ENCODE measurements at places on chromosomes 7 and 10.

DNA sequence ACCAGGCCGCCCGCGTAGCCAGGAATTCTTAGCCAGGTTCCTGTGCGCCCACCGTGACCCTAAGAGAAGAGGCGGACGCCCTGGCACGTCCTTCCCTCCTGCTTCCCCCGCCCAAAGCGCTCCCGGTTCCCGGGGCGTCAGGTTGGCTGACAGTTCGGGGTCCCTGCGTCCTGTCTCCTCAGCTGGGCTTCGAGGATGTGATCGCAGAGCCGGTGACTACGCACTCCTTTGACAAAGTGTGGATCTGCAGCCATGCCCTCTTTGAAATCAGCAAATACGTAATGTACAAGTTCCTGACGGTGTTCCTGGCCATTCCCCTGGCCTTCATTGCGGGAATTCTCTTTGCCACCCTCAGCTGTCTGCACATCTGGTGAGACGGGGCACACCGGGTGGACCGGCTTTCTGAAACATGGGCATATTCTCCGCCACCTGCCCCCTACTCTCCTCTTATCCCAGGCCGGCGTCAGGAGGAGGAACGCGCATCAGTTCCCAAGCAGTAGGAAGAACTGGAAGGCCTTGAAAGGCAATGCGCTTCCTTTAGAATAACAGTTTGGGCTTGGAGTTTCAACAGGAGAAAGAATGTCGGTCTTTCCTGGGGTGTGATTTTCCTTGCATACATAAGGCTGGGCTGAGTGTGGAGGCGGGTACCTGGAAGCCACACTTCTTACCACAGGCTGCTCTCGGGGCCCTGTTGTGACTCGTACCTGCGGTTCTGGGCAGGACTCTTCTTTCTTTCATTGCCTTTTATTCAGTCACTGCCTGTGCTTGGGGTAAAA is 728 bp downstream of the CAV2 start:
- DNase-seq, result no peak

DNA sequence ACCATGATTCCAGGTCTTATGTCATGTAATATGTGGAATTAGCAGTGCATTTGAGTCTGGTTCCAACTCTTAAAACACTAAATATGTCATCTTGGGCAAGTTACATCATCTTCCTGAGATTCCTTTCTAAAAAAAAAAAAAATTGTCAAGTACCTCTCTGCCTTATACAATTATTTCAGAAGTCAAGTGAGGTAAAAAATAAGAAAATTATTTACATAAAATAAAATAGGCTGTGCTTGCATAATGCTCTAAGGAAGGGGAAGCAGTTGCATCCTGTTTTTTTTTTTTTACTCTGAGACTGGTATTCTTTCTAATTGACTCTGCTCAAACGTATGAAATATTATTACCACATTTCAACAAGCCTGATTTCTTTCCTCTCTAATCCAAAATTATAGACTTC is 55.1 kb upstream of the SEMA3A start:
- DNase-seq, result peak; percentile 23

DNA sequence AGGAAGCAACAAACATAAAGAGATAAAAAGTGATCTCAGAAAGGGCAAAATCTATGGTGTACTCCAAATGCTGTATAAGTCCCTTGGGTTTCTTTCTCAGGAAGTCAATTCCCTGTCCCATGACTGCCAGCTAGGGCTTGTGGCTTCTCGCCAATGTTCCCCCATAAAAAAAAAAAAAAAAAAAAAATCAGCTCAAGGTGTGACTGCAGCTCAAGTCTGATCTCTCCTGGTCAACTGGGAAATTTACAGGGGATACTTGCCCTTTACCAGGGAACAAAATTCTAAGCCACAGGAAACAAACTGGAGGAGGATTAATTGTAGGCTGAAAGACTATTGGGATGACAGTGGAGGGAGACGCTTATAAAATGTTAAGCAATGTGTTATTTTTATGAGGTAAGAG is 76.0 kb downstream of the PCGF5 start:
- no peak for DNase-seq

DNA sequence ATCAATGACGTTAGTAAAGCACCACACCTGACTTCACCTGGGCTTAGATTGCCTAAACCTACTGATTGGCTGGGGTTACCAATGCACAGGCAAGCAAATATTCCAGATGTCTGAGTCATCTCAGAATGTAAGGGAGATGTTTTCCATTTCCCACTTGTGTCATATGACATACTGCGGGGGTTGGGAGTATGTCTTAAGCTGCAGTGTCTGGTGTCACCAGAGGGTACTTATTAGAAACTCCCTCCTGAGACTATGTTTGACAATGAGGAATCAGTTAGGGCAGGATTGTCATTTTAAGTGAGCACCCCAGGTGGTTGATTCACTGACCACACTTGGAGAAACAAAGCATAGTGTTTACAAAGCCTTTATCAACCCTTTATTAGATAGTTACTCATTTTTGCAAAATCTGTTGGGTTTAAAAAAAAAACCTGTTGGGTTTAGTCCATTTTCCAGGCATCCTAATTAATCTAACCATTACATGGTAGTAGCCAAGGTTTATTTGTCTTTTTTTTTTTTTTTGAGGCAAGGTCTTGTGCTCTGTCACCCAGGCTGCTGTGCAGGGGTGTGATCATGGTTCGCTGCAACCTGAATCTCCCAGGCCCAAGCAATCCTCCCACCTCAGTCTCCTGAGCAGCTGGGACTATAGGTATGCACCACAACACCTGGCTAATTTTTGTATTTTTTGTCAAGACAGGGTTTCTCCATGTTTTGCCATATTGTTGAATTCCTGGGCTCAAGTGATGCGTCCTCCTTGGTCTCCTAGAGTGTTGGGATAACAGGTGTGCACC is 72.5 kb downstream of the CDK6 start:
- no peak for DNase-seq

DNA sequence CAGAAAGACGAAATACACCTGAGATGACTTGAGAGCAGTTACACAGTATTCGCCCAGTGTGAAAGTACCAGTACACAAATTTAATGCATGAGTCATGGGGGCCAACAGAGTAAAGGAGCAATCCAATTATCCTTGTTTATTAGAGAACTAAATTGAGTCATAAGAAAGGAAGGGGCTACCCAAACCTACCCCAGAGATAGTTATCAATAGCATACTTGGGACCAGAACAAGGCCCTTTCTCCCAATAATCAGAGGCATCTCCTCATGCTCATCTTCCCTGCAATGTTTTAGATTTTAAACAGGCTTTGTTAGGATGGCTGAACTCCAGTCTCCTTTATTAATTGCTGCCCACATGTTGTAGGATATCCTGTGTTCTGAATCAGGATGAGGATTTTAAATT is 239.7 kb upstream of the LRGUK start:
- no peak for DNase-seq

DNA sequence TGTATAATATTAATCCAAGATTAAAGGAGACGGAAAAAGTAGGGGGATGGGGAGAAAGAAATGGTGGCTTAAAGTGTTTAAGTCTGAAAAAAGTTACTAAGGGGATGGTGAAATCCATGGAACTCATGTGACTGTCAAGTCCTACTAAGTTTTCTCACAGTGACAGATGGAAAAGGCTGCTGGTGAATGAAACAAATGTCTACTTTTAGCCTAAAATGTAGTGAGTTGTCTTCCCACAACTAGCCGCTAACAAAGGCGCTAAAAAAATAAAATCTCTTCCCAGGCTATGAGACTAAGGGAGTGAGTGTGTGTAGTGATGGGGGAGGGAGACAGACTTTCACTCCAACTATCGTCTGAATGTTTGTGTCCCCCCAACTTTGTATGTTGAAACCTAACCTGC is 12.6 kb downstream of the VIM start:
- DNase-seq, result no peak

GRCh38 chr7:55438085-55438756 is 73.1 kb downstream of the LANCL2 start:
- DNase-seq, result no peak

- no peak for DNase-seq
These were observed 242.8 kb downstream of the ELFN1 start for GRCh38 chr7:1912593-1913465.

DNA sequence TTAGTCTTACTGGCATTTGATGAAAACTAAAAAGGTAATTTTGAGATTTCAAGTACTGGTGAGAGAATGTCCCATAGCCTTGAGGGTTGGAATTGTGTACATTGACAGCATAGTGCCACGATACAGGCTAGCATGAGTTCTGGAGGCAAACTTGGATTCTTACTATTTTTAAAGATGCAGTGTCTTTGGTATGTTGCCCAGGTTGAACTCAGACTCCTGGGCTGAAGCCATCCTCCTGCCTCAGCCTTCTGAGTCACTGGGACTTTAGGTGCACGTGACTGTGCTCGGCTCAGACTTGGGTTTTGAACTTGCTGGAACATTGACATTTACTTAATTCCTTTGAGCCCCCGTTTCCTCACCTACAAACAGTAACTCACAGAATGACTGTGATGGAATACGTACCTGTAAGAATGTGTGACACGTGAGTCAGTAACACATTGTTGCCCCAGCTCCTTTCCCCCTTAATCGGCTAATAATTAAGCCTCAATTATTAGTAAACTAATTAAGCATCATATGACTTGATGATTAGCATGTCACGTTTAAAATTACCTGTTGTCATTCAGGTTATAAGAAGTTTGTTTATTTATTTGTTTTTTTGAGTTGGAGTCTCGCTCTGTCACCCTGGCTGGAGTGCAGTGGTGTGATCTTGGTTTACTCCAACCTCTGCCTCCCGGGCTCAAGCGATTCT is 10.6 kb downstream of the DNAJB6 start:
- no peak for DNase-seq

- DNase-seq, result no peak
These were observed 112.2 kb downstream of the NRF1 start for GRCh38 chr7:129723679-129724078.

GRCh38 chr10:133565441-133566294 is at the start of gene SYCE1:
SYCE1 (minus strand) TSS chr10:133565583; CDS start chr10:133565529, 54 bp downstream.
- DNase-seq, result peak; percentile 24

GRCh38 chr7:27329909-27330308 is 87.3 kb downstream of the EVX1 start:
- no peak for DNase-seq

- no peak for DNase-seq
These were observed 31.5 kb downstream of the CHCHD3 start for GRCh38 chr7:133050200-133050995.

- DNase-seq, result no peak
These were observed 115.6 kb upstream of the MKLN1 start for GRCh38 chr7:131212114-131212513.

DNA sequence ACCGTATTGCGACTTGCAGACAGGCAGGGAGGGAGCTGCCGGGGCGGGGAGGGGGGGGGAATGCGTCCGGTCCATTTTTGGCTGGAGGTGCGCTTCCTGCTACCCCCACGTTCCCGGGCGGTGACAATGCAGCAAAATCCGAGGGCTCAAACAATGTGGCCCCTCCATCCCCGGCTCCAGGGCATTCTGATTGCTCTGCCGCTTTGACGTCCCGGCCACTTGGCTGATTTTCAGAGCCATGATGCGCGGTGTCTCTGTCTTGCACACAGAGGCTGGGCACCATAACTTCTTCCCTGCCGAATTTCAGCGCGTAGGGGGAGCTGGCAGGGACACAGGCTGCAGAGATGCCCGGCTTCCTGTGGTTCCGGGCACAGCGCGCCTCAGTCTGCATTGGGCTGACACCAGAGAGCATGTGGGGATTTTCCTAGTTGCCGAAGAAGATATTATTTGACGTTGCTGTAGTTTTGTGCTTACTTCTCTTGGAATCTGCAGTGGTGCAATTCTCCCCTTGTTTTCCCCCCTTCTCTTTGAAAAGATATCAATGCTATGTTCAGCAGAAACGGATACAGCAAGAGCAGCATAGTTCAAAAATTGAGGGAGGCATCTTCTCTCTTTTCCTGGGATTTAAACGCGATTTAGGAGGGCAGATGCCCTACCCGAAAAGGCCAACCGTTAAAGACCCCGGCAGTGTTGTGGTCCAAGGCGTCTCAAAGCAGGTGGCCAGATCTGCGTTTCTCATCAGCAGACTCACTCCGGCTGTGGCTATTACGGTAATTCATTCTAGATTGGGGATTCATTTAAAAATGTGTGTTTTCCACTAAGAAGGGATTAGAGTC is 1.4 kb downstream of the HECW1 start:
- no peak for DNase-seq

DNA sequence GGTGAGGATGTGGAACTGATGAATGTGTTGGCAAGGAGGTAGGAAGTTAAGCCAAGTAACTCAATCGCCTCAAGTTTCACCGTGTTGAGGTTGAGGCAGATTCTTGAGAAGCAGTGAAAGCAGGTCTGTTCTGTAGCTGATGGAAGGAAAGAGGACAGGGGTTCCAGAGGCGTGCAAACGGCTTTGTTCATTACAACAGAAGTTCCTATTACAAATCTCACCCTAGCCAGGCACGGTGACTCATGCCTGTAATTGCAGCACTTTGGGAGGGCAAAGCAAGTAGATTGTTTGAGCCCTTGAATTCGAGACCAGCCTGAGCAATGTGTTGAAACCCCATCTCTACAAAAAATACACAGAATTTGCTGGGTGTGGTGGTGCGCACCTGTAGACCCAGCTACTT is 36.9 kb upstream of the PTF1A start:
- DNase-seq, result no peak

GRCh38 chr7:70466725-70467364 is 665.1 kb upstream of the GALNT17 start:
- no peak for DNase-seq

Measured in hematopoietic multipotent progenitor cell (in vitro differentiated cells).